ENCODE measurements at places on chromosomes 1 and 21. TPM values are rescaled to one million over a fixed set of nuclear protein-coding genes. Genes with fewer than 3 reads are reported as not detected.

TMPRSS15 gene
- total RNA-seq, result not detected

SIM2 gene
- total RNA-seq, result 0.32 TPM

SAMD13 gene
- total RNA-seq, result 3.6 TPM

GBP6 gene
- not detected for total RNA-seq

LENEP gene
- total RNA-seq, result not detected

PADI3 gene
- total RNA-seq, result not detected

NPR1 gene
- total RNA-seq, result 6.7 TPM

CACNA1S gene
- total RNA-seq, result not detected

AGT gene
- total RNA-seq, result not detected

CYP4A22 gene
- total RNA-seq, result not detected

GNL2 gene
- 81.5 TPM for total RNA-seq

FAM167B gene
- 3.6 TPM for total RNA-seq

TFAP2E gene
- total RNA-seq, result under 0.01 TPM

RNU1-4 gene
- 5,836 TPM for total RNA-seq

CD1E gene
- total RNA-seq, result not detected

MRPS15 gene
- 82.8 TPM for total RNA-seq

FAM72B gene
- total RNA-seq, result 4.0 TPM

FCRL4 gene
- not detected for total RNA-seq

UBL4B gene
- not detected for total RNA-seq

C1QB gene
- not detected for total RNA-seq

NDUFS5 gene
- total RNA-seq, result 1,307 TPM

SSX2IP gene
- total RNA-seq, result 3.9 TPM

S100A3 gene
- total RNA-seq, result 0.30 TPM

NBPF10 gene
- 0.65 TPM for total RNA-seq

ZSWIM5 gene
- 0.30 TPM for total RNA-seq

CHD5 gene
- total RNA-seq, result under 0.01 TPM

COL8A2 gene
- under 0.01 TPM for total RNA-seq

S100A8 gene
- total RNA-seq, result not detected

PRMT6 gene
- 22.4 TPM for total RNA-seq

CAPN2 gene
- total RNA-seq, result 275 TPM

TMPRSS2 gene
- not detected for total RNA-seq

BROX gene
- 53.3 TPM for total RNA-seq

ZSCAN20 gene
- 7.5 TPM for total RNA-seq

IVNS1ABP gene
- 92.6 TPM for total RNA-seq

RPAP2 gene
- total RNA-seq, result 16.4 TPM

SV2A gene
- total RNA-seq, result 4.9 TPM

CYP4Z1 gene
- not detected for total RNA-seq

HMGCL gene
- 38.7 TPM for total RNA-seq

NUP210L gene
- not detected for total RNA-seq

SPRR4 gene
- total RNA-seq, result not detected

RBBP5 gene
- total RNA-seq, result 17.9 TPM

LYPD8 gene
- total RNA-seq, result not detected
